Placental epithelial cell (primary cell): ENCODE measurements at places on chromosomes 5 and 9. TPM values are rescaled to one million over a fixed set of nuclear protein-coding genes. Genes with fewer than 3 reads are reported as not detected.

AIF1L gene
- 39.0 and 48.7 TPM in 2 replicates for total RNA-seq

SCGB3A2 gene
- 1.2 TPM in 1 of 2 replicates, not detected in the other for total RNA-seq

MYMK gene
- total RNA-seq = not detected in 2 replicates

PCDHB7 gene
- 0.22 and 0.79 TPM in 2 replicates for total RNA-seq

RASEF gene
- 0.33 and 0.39 TPM in 2 replicates for total RNA-seq

CNTFR gene
- not detected in 2 replicates for total RNA-seq

SLC24A2 gene
- under 0.01 TPM in 1 of 2 replicates, not detected in the other for total RNA-seq

AKNA gene
- total RNA-seq = 27.4 and 31.8 TPM in 2 replicates

FABP6 gene
- total RNA-seq = not detected in 2 replicates

TCF7 gene
- total RNA-seq = 0.76 and 2.4 TPM in 2 replicates

SMIM33 gene
- not detected in 2 replicates for total RNA-seq

SARDH gene
- 0.33 and 2.4 TPM in 2 replicates for total RNA-seq

ALDH7A1 gene
- 29.5 and 49.5 TPM in 2 replicates for total RNA-seq

SLC6A7 gene
- total RNA-seq = not detected in 2 replicates

CTXN3 gene
- not detected in 2 replicates for total RNA-seq

MEF2C gene
- total RNA-seq = 0.22 and 0.79 TPM in 2 replicates

TMEM171 gene
- total RNA-seq = 0.39 and 3.1 TPM in 2 replicates

LRRC14B gene
- total RNA-seq = 0.11 TPM in 1 of 2 replicates, not detected in the other

PTGES gene
- 309 and 422 TPM in 2 replicates for total RNA-seq

CDH12 gene
- not detected in 2 replicates for total RNA-seq

FAM200C gene
- total RNA-seq = 2.4 and 3.9 TPM in 2 replicates

PRUNE2 gene
- total RNA-seq = 4.7 and 12.6 TPM in 2 replicates

DHFR gene
- total RNA-seq = 14.1 and 27.1 TPM in 2 replicates

ZNF658 gene
- 3.8 and 6.3 TPM in 2 replicates for total RNA-seq
